Small intestine (tissue), 16 donors: ENCODE measurements at places on chromosomes 3 and 15. TPM values are rescaled to one million over a fixed set of nuclear protein-coding genes. Genes with fewer than 3 reads are reported as not detected.

GRCh38 chr3:114732353-114732752, 414.7 kb downstream of the ZBTB20 start:
- no peak overlapping the region for H3K27ac ChIP-seq
- no peaks in the 10 kb centered on the region for H3K36me3 ChIP-seq
- no peaks in the 10 kb centered on the region for H3K27me3 ChIP-seq
- H3K4me3 ChIP-seq, result no peak overlapping the region
- DNase-seq, result no peak

- no peak for DNase-seq
- no peaks in the 10 kb centered on the region for H3K36me3 ChIP-seq
- no peaks in the 10 kb centered on the region for H3K27me3 ChIP-seq
- H3K4me1 ChIP-seq, result peaks cover 5% of the 10 kb centered on the region
These were observed 4.8 kb downstream of the SHF start for GRCh38 chr15:45182996-45183395.

DNA sequence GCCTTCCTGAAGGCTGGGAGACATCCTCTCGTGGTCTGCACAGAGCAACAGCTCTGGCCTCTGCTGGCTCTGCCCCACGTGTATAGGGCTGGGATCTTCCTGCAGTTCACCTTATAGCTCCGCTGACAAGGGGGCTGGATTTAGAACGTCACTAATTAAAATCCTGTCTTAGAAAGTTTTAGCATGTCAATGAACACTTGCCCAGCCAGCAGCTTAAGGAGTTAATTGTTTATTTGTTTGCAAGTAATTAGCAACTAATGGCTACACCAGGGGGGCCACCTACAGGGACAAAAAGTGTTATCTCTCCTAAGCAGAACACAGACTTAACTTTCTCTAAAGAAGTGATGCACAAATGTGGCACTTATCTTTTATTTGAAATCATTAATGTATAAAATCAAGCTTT, at the start of gene HESX1:
Gene HESX1, minus strand, starts transcription at position 84 of the 403 bp plus-strand sequence. Its CDS starts 60 bp downstream, at position 24.
- H3K4me1 ChIP-seq, result no peaks in the 10 kb centered on the region
- no peak within 1 kb of the TSS for H3K27ac ChIP-seq
- H3K36me3 ChIP-seq, result no peaks in the 10 kb centered on the region
- H3K4me3 ChIP-seq, result no peak within 1 kb of the TSS
- no peaks in the 10 kb centered on the region for H3K27me3 ChIP-seq

GRCh38 chr15:101254157-101255050, 2.6 kb upstream of the CHSY1 start:
- no peak overlapping the region for H3K27ac ChIP-seq
- DNase-seq, result no peak
- H3K4me1 ChIP-seq, result peaks cover 22% of the 10 kb centered on the region
- no peaks in the 10 kb centered on the region for H3K36me3 ChIP-seq

- no peaks in the 10 kb centered on the region for H3K4me1 ChIP-seq
- H3K36me3 ChIP-seq, result no peaks in the 10 kb centered on the region
- peaks cover 2% of the 10 kb centered on the region for H3K27me3 ChIP-seq
These were observed 859.4 kb upstream of the NR2F2 start for GRCh38 chr15:95470997-95471689.

DNA sequence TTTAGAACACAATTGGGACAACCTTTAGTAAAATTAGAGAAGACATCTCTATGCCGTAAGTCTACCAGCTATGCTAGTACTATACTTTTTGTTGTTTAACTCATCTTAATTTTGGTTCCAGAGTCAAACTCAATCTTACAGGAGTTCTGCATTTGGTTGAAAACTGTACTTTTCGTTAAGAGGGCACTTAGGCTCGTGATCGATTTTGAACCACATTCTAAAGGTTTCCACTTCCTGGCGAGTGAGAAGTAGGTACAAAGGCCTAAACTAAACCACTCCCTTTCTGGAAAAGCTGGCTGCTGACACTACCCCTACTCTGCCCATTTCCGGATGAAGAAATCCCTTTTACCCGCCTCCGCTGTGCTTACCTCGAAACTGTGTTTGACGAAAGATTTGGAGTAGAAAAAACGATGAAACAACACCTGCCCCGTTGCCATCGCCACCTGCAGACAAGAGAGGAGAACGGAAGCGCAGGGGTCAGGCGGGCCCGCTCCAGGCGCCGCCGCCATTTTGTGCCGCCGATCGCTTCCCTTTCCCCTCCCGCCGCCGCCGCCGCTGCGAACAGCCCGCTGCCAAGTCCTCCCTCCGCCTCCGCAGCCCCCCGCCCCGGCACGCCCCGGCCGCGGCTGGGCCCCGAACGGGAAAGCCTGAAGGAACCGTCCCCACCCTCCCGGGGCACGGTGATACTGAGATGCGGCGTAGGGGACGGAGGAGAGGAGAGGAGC, 748 bp downstream of the CCNL1 start:
- H3K27ac ChIP-seq, result peak overlapping the region; percentile 100
- H3K36me3 ChIP-seq, result peaks cover 8% of the 10 kb centered on the region
- peak; percentile 86 for DNase-seq
- no peaks in the 10 kb centered on the region for H3K27me3 ChIP-seq
- peak overlapping the region; percentile 96 for H3K4me3 ChIP-seq
- H3K4me1 ChIP-seq, result peaks cover 5% of the 10 kb centered on the region

Gene IGDCC3
- 1.0 TPM for polyA plus RNA-seq

Gene EFHB
- 0.27 TPM for polyA plus RNA-seq
